HL-60 (cell line): ENCODE measurements at places on chromosomes 12 and 14.

DNA sequence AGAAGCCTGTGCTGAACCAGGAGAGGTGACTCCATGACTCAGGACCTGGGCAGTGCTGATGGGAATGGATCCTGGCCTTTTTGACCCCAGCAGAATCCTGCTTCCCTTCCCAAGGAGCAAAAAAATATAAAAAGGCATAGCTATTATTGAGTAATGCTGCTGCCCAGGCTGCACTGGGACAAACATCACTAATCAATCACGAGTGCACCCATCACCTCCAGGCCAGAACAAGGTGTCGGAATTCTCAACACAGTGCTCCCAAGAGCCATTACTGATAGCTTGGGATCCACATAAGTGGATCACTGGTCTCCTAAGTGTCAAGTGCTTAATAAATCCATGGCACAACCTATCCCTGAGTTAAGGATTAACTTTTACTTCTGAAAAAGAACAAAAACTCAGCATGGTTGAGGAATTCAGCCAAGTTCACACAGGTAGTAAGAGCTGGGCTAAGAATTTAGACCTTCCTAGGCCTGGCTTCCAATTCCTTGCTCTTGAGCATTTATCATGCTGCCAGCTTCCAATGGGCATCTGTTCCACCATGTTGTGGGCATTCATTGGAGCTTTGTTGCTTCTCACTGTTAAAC lies 31.9 kb downstream of the IRF2BPL start:
- DNase-seq, result no peak

DNA sequence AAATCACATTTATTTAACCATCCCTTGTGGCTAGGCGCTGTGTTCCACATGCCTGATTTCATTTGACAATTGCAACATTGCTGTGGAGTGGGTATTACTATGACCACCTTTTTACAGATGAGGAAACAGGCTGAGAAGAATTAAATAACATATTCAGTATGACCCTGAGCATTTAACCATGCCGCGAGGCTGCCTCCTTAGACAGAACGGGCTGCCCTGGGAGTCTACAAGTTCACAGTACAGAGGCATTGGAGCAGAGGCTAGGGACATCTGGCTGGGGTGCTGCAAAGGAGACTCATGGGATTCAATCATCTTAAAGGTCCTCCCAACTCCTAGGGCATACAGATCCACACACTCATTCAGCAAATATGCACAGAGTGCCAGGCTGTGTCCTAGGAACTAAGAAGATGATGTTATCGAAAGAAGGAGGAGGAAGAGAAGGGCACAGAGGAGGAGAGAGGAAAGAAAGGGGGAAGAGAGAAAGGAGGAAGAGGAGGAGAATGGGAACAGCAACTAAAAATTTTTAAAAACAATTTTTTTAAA lies 164.7 kb upstream of the CCND2 start:
- no peak for DNase-seq

- DNase-seq, result no peak
These were observed 94.0 kb downstream of the TBX5 start for GRCh38 chr12:114311974-114312373.

DNA sequence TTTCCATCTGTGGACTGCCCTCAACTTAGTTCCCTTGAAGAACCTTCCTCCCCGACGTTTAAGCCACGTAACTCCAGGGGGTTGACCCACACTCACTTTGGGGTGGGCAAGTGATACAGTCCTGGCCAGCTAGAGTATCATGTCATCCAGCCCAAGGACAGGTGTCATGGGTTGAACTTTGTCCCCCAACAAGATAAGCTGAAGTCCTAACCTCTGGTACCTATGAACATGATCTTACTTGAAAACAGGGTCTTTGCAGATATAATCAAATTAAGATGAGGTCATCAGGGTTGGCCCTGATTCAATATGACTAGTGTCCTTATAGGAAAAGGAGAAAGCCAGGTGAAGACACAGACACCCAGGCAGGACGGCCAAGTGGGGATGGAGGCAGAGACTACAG lies 68.6 kb downstream of the ITPK1 start:
- DNase-seq, result no peak

DNA sequence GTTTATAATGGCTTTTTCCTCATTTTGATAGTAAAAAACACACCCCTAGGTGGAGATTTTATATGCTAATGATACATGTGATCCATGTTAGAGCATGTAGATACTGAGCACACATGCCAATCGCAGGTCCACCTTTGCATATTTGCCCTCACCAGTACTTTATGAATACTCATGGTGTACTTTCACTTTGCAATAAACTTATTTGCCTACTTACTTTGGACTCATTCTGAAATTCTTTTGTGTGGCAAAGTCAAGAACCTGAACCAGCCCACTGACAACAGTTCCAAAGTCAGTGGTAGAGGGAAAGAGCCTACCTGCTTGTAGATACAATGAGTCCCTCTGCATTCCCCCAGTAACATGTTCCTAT lies 58.5 kb upstream of the DHRS4 start:
- no peak for DNase-seq

DNA sequence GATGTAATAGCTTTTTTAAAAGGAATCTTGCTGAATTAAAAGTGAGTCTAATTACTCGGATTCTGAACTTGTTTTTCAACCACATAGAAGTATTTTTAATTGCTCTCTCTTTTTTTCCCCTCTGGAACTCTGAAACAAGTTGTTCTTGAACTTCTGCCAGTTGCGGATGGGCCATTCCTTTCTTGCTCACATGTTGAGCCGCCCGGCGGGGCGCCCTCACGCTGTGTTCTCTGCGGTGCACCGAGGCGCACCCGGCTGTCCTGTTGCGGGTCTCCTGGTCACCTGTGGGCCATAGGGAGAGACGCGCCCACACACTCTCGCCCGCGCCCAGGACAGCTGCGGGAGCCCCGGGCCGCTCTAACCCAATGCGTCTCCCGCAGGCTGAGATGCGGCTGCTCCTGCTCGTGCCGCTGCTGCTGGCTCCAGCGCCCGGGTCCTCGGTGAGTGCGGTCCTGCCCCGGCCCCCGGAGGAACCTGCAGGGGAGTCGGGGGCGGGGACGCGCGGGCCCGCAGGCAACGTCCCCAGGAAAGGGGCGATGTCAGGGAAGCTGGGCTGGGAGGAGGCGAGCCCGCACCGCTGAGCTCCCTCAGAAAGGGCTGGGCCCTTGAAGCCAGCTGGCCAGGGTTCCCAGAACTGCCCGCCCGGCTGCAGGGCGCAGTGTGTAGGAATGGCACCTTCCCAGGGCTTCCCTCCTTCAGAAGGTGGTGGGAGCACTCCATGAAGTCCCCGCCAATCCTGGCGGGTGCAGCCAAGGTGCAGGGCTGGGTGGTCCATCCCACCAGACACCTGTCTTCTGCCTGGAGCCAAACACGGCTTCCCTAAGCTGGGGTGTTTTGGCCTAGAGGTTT lies 2.3 kb downstream of the PAPLN start:
- no peak for DNase-seq

DNA sequence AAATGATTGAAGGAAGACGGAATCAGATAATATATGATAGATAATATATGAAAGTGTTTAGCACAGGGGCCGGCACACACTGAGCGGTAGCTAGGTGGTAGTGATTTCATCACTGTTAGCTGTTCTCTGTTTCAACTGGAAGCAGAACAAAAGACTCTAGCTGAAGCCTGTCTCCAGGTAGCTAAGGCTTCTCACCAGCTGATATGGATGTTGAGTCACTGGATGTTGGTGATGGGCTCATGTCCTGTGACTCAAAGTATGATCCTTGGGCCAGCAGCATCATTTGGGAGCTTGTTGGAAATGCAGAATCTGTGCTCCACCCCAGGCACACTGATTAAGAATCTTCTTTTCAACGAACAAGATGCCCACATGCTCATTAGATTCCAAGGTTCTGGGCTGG lies 21.7 kb upstream of the KCNA5 start:
- DNase-seq, result no peak

DNA sequence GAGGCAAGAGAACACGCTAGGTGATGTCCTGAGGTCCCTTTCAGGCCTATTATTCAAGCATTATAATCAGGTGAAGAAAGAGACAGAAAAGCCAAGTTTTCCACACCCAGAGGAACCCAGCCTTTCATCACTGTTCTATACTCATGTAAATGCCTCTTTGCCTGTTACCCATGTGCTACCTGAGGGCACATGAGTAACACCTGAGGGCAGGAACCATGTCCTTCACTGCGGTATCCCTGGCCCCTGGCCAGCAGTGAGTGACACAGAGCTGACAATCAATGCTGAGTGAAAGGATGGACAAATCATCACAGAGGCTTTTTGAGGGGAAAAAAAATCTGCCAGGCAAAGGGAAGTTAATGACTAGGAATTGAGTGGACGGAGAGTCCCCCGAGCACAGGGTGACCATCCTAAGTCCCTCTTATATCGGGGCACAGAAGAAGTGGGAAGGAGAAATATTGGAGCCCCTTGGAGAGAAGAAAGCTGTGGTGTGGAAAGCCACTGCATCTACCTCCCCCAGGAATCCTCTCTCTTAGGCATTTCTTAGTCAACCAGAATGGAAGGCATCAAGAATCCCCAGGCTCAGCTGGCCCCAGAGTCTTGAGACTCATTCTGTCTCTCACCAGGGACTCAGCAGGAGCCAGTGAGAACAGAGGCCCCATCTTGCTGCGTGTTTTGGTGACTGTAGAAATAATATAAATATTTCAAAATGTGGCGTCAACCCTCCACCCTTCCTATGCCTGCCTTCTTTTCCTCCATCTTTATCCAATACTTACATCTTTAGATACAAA lies 212.9 kb downstream of the DPF3 start:
- DNase-seq, result no peak

GRCh38 chr12:5187136-5187535 lies 143.5 kb downstream of the KCNA5 start:
- no peak for DNase-seq

DNA sequence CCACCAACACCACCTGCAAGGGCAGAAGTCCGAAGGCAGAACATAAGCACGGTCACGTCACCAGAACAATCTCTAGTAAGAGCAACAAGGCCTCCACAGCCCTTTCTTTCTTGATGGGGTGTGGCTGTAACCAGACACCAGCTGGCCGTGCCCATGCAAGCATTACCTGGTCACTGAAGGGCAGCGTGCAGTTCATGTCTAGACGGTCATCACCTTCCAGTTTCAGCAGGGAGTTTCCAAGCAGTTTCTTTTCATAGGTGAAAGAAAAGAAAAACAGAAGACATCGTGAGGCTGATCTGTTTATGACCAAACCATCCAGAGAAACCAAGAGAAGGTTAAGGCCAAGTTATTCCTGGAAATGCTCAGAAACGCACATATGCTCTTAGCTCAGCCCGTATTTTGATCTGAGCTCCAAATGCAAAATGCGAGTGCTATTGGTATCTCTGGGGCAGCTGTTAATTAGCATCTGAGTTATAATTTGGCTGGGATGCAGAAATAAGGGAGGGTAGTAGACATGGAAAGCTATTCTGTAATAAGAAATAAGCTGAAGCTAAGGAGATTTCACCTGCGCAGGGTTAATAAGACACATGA lies 42.5 kb downstream of the PRKAB1 start:
- no peak for DNase-seq

- DNase-seq, result no peak
These were observed 251.4 kb upstream of the ATP2B1 start for GRCh38 chr12:89960011-89960507.

- DNase-seq, result no peak
These were observed 57.9 kb downstream of the NAV3 start for GRCh38 chr12:77888611-77889010.

- no peak for DNase-seq
These were observed 30.0 kb downstream of the GALNT4 start for GRCh38 chr12:89494411-89495231.

- no peak for DNase-seq
These were observed 359.4 kb downstream of the TMEM121 start for GRCh38 chr14:105885561-105886320.

DNA sequence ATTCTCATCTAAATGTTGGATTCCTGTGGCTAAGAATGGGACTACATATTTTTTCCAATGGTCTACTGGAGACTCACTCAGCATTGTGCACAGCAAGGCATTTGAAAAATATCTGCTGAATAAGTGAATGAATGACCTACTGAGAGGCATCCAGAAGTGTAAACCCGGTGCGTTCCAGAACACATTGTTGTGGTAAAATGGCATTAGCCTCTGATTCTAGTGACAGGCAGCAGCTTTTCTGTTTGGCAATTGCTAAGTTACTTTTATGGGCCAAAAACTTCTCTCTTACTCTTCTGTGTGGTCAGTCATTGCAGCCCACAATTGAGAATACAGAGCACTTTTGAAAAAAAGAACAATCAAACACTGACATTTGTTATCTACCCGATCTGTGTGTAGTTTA lies 36.5 kb downstream of the WIF1 start:
- DNase-seq, result no peak

- DNase-seq, result no peak
These were observed 42.5 kb upstream of the BEGAIN start for GRCh38 chr14:100629696-100630095.

GRCh38 chr14:104085889-104086201 lies 345 bp downstream of the ASPG start:
- DNase-seq, result no peak

DNA sequence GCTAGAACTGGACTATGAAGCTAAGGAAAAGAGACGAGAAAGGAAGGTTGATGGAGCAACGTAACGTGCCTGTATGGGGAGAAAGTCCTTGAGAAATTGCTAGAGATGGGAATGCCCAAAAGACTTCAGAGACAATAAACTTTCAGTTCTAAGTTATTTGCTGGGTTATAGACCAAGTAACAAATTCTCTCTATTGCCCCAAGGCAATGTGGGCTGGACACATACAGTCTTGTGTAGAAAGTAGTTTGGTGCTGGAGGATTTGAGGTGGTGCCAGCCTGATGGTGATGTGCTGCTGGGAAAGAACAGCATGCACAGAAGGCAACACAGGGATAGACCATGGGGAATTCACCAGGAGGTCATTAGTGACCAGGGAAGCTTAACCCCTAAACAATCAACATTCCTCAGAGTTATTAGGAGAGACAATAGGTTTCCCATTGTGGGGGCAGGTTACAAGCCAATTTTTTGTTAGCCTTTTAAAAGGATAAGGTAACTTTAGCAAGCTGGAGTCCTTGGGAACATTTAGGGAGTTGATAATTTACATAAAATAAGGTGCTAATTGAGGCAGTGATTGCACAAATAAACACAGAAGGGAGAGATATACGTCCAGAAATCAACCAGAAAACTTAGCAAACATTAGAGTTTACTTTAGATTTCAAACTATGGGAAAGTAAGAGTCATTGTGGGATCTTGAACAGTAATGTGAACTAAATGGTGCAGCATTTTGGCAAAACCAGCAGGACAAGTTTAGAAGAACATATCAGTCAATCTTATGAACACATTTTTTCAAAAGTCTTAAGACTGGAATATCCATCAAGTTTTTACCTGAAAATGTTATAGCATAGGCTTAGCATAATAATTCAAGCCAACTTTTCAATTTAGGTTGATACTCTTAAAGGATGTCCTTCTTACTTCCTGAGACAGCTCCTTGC lies 61.4 kb downstream of the LMNTD1 start:
- no peak for DNase-seq

DNA sequence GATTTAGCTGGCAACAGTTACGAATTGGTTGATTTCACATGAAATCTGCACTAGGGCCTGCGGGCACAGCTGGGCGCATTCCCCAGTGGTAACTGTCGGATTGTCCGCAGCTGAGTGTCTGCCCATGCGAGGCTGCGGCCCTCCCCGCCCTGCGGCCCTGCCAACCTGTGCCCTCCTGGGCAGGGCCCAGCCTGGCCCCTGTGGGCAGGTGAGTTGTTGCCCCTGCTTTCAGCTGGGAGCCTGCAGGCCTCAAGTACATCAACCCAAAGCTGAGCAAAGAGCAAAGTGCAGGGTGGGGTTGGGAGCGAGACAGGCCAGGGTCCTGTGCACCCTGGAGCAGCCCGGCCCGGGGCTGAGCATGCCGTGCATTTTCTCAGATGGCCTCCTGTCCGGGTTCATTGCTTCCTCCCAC lies 89.1 kb downstream of the ADGRD1 start:
- DNase-seq, result no peak
